ENCODE measurements at places on chromosomes 3 and 15.

DNA sequence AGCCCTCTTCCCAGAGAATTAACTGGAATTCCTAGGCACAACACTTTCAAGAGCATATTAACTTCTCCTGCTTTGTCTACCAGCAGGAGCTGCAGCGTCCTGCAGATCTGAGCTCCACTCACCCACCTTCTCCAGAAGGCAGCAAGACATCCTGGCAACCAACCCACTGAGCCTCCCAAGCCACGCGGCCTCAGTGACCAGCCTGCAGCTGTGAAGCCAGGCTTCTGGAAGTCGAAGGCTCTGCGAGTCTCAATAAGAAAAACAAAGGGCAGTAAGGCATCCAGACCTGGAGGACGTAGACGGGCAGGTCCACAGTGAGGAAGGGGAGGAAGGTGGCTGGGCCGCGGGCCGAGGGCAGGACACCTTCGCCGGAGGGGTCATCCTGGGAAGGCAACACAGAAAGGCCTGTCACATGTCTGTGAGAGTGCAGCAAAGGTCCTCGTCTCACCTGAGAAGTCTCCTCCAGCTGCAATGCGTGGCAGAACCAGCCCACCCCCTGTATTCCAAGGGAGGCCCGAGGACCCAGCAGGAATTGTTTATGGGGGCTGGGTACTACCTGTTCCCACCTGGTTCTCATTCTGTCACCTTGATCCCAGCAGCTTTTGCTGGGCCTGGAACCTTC is 36.2 kb downstream of the ZXDC start:
- no peak for DNase-seq

- DNase-seq: peak; percentile 4
Observed at GRCh38 chr15:60932051-60932915, 296.8 kb downstream of the RORA start.

DNA sequence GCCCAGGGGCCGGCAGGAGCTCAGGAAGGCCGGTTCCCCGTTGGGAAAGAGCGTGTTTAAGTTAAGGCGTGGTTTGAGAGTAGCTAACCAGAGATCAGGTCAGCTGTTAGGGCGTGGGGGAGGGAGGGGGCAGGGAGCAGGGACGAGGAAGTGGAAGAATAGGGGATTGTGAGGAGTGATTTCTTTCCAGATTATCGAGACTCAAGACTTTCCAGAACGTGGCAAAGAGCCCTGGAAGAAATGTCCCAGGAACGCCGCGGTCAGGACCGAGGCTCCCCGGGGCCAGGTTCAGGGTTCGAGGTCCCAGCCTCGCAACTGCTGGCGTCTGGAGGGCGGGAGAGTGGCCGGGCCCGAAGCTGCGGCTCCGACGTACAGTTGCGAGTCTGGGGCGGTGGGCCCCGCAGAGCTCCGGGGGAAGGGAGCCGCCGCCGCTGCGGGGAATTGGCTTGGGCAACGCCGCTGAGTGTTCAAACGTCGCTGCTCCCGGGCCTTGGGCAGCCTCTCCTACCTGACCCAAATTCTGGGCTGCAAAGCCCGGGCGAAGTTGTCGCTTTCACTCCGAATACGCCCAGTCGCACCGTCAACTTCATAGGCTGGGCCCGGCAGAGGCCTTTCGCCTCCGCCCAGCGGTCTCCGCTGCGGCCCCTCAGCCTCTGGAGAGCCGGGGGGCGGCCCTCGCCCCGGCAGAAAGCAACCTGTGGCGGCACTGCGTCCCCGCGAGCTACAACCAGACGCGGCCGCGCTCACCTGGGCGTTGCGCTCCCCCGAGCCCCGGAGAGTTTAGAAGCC is 9.5 kb downstream of the ISL2 start:
- no peak for DNase-seq

DNA sequence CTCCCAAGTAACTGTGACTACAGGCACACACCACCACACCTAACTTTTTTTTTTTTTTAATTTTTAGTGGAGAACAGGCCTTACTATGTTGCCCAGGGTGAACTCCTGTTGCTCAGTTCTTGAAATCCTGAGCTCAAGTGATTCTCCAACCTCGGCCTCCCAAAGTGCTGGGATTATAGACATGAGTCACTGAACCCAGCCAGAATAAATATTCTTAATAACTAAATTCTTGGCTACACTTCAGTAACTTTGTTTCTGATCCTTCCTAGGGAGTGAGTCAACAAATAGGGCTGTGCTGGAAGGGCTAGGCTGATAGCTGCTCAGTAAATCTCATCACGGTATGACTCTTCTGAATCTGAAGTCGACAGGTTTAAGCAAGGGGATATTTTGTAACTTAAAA is 56.6 kb downstream of the P3H2 start:
- DNase-seq: no peak

DNA sequence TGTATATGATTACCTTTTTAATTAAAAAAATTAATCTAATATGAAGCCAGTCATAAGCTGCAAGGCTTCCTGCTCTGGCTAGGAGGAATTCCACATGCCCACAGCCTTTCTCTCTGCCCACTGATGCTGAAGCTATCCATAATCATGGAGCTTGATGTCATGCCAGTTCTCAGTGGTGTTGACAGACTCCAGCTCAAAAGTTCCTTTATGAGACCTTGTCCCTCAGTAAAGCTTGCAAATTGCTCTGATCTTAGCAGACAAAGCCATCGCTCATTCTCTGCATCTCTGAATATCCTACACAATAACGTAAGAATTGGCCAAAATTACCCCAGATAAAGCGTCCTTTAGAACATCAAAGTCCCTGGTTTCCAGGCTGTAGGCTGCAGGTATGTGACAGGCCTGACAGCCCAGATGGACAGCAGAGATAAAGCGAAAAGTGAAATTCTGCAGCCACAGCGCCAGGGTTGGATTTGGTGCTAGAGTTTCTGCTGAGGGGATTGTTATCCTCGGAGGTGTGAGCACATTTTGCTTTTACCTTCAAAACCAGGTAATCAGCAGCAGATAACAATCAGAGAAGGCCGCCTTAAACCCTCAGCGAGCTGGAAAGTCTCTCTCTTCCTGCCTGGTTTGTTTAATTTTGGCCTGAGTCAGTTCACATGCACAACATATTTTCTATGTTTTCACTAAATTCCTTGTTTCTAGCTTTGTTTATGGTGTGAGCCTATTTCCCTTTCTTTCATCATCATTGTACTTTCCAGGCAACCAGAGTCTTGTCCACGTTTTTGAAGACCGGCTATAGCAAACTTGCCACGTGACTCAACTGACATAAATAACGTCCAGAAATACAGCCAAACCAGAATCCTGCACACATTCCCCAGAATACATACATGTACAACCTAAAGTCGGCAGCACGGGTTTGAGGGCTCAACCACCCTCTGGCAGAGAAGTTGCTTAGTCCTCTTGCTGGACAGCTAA is 36.6 kb upstream of the ALDH1A3 start:
- DNase-seq: no peak

DNA sequence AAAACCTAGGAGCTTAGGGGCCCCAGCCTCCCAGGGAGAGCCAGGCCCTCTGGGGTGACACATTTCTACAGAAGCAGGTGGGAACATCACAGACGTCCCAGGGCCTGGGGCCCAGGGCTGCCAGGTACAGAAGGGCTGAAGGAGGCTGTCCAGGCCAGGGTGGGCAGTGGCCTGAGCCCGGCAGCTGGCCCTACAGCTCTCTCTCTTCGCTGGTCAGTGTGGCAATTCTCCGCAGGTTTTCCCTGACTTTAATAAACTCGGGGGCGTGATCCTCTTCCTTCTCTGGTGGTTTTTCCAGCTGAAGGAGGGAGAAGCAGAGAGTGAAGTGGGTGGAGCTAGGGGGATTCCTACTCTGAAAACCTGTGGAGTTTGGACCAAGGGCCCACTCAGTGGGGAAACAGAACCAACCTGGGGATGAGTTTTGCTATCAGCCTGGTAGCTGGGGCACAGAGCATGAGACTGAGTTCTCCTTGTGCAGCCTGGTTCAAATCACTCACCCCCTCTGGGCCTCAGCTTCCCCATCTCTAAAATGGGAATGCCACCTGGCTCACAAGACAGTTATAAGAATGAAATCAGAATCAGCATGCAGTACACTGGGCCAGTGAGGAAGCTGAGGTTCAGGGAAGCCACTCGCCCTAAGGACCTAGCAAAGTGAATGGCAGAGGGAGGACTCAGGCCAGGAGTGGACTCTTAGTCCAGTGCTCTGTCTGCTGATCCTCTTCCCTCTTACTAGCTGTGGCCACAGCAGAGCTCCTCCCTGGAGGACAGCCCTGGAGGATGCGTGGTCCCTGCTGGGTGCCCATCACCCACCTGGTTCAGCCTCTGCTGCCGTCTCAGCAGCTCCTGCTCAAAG is 10.6 kb downstream of the FAM107A start:
- DNase-seq: no peak

Measured in stimulated activated CD8-positive, alpha-beta memory T cell treated with anti-CD3 and anti-CD28 coated beads, Interleukin-7, amount 100 ng/mL, for 1 hour (primary cell).